ENCODE measurements at places on chromosomes 7 and 10.

DNA sequence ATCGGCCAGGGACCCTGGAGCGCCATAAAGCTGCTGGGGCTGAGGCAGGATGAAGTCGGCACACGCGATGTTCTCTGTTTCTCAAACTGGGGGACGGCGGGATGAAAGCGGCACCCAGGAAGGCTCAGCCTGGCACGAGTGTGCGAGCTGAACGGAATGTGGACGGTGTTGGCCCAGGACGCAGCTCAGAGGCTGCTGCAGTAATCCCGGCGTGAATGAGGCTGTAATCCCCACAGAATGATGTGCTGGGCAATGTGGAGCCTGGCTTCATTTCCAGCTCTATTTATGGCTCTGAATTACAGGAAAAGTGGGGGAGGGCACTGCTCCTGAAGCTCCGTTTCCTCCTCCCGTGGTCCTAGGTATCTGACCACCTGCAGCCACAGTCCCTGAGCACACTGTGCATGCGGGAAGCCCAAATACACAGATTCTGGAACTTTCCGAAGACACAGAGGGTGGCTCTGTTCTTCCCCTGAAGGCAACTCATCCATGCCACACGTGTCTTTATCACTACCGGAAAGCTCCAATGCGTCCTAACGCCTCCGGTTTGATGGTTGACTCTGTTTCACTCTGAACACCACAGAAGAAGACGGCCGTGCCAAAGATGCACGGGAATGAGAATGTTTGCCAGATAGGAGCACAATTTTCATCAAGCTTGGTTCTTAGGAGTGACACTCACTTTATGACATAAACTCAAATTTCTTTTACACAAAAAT is 37.6 kb downstream of the KLF6 start:
- no peak for DNase-seq

GRCh38 chr10:17212802-17213221 is 11.3 kb upstream of the TRDMT1 start:
- DNase-seq, result no peak

GRCh38 chr10:73486601-73487000 is 9.2 kb downstream of the PPP3CB start:
- DNase-seq, result no peak

DNA sequence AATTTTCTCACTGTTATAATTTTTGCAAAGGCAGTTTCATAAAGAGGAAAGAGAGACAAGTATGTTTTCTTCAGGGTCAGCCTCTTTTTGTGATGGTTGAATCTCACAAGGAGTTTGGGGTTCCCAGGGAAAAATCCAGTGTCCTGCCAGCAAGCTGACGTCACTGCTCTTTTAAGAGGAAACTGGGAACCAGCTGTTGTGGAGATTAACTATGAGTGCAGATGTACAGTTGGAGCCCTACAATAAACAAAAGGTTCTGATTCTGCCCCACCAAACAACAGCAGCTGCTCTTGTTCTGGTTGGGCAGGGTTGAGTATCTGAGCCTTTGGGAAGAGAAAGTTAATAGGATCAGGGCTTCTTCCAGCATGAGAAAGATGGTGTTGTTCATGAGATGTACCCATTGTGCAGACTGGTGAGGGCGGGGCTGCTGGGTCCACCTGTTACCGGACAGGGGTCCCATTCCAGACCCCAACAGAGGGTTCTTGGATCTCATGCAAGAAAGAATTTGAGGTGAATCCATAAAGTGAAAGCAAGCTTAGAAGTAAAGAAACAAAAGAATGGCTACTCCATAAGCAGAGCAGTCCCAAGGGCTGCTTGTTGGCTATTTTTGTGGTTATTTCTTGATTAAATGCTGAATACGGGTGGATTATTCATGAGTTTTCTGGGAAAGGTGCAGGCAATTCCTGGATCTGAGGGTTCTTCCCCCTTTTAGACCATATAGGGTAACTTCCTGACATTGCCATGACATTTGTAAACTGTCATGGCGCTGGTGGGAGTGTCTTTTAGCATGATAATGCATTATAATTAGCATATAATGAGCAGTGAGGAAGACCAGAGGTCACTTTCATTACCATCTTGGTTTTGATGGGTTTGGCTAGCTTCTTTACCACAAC is 12.5 kb downstream of the PRF1 start:
- DNase-seq, result no peak

DNA sequence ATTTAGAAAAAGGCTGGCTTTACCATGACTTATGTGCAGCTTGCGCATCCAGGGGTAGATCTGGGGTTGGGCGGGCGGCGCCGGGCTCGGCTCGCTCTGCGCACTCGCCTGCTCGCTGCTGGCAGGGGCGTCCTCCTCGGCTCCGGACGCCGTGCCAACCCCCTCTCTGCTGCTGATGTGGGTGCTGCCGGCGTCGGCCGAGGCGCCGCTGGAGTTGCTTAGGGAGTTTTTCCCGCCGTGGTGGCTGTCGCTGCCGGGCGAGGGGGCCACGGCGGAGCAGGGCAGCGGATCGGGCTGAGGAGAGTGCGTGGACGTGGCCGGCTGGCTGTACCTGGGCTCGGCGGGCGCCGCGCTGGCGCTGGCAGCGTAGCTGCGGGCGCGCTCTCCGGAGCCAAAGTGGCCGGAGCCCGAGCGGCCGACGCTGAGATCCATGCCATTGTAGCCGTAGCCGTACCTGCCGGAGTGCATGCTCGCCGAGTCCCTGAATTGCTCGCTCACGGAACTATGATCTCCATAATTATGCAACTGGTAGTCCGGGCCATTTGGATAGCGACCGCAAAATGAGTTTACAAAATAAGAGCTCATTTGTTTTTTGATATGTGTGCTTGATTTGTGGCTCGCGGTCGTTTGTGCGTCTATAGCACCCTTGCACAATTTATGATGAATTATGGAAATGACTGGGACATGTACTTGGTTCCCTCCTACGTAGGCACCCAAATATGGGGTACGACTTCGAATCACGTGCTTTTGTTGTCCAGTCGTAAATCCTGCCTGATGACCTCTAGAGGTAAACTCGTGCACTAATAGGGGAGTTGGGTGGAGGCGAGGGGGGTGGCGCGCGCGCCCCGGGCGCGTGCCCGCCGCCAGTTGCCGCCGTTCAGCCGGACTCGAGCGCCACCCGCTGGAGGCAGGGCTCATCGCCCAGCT is at the start of gene HOXA5:
TSS of gene HOXA5 (minus strand) at position 659 of the 927 bp plus-strand sequence. CDS start at position 585, 74 bp downstream.
- DNase-seq, result peak; percentile 95

Measured in A549 (cell line).